SK-N-DZ (cell line): ENCODE measurements at places on chromosomes 6 and 20.

GRCh38 chr6:79040083-79040482 is 38.0 kb downstream of the PHIP start:
- no peak for DNase-seq

GRCh38 chr6:4133941-4134838 is 1.2 kb downstream of the ECI2 start:
- no peak for DNase-seq

DNA sequence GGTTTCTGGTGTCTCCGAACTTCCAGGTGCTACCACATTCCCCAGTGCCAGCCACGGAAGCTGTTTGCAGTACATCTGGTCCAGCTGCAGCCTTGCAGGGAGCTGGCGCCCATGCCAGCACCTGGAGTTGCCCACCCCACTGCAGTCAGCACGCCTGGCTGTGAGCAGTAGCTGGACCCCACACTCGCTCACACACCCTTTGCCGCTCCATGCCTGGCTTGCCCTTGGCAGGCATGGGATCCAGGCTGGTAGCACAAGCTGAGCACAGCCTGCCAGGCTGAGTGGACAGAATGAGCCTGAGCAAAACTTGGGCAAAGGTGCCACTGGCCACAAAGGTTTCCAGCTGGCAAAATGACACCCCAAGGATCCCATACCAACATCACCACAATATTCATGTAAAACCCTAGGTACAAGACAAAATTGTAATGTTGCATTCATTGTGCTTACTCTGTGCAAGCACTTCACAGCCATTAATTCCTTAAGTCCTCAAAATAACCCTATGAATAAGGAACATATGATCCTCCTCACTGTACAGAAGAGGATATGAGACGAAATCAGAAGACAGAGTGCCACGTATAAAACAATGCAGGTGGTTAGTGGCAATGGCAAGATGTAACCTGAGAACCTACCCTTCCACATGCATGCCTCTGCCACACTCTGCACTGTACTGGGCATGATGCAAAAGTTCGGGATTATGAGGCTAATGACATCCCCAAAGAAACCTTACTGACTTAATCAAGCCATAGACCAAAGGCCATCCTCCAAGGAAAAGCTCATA is 18.3 kb downstream of the KIF16B start:
- no peak for DNase-seq

DNA sequence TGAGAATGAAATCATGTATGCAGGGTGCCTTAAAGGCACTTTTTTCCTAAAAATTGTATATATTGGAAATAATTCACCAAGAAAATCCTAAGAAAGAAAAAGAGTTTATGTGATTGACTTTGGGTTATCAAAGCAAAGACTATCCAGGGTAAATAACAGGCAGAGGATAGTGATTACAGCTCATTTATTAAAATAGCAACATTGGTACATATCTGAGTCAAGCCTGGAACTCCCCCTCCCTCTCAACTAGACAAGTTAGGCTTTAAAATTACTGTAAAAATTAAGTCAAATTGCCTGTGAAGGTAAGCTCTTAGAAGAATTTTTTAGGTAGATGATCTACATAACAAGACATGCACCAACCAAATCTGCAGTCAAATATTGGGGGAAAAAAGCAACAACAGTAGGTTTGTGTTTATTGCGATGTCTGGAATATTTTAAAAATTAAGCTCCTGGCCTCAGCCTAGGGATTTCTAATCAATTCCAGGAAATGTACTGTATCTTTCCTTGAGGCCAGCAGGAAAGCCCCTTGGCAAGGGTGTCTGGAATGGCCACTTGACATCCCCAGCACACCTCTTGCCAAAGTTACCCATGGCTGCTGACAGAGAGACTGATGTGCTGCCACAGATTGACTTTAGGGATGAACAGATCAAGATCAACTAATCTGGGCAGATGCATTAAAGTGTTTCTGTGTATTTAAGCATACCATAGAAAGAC is 31.2 kb upstream of the HBS1L start:
- no peak for DNase-seq

GRCh38 chr20:48661575-48662455 is 166.0 kb downstream of the PREX1 start:
- DNase-seq: no peak

DNA sequence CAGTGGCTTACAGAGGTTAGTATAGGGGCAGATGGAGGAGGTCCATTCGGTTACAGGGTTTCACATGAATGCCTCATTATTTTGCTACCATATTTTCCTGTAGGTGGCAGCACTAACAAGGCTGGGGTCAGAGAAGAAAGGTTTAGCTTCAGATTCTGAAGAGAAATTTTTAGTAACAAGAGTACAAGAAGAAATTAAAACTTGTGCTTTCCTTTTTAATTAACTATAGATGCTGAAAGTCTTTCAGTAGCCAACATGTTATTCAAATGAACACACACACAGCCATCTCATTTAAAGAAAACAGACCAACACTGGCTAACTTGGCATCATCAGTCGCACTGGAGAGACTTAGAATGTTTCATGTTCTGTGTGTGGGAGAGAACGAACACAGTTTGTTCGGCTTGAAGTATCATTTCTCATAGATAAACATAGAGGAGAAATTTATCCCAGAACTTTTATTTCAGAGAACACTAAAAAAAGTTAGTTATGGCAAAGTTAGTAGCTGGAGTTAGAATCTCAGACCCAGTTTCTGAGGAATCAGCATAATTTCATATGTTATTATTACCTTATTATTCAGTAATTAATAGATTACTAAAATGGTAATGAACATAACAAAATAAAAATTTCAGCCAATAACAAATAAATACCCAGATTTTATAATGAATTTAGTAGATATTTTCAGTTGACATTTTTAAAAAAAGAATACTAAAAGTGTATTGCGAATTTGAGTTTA is 314.0 kb upstream of the RSPO3 start:
- peak; percentile 47 for DNase-seq

GRCh38 chr6:55696501-55696900 is 117.5 kb upstream of the HMGCLL1 start:
- no peak for DNase-seq

DNA sequence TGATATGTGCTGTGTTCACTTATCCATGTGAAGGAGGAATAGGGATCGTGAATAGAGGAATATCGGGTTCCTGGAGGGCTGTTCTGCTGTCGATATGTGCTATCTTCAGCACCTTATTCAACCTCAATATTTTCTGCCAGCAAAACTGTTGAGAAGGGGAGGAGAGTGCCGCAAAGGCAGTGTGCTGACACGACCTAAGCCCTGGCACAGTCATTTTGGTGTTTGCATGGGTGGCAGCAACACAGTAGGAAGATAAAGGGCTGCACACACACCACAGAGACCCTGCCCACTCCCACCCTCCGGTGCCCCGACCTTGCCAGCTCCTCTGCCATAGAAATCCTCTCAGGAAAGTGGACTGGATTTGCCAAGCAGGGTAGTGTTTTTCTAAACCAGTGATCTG is 47.0 kb downstream of the ZDHHC14 start:
- DNase-seq: no peak
